ENCODE measurements at places on chromosomes 13 and 19.

- no peak for DNase-seq
These were observed 20.9 kb downstream of the TMED1 start for GRCh38 chr19:10815007-10815536.

- no peak for DNase-seq
These were observed 515.0 kb upstream of the KLHL1 start for GRCh38 chr13:70623239-70623638.

DNA sequence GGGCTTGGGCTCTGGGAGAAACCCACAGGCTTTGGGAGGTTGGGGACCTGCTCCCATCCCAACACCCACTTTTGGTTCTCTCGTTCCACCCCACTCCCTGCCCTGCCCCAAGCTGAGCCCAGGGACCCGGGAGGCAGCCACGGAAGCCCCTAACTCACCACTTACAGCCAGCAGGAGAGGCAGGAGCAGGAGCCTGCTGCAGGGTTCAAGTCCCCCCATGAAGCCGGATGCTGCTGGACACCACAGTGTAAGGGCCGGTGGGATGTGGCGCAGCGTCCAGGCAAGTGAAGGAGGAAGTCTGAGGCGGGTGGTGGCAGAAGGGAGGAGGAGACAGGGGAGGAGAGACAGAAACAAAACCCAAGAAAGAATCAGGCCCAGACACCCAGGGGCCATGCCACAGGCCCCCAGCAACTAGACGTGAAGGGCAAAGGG lies at the start of gene TYROBP:
TSS of gene TYROBP (minus strand) at position 286 of the 432 bp plus-strand sequence. CDS start at position 219, 67 bp downstream.
- no peak for DNase-seq

GRCh38 chr19:16585808-16586476 lies 13.7 kb upstream of the SLC35E1 start:
- no peak for DNase-seq

GRCh38 chr19:8307965-8308866 lies at the start of gene CD320:
Gene CD320 (minus strand): TSS chr19:8308358. CDS start chr19:8308290, 68 bp downstream.
- DNase-seq, result peak; percentile 90

GRCh38 chr13:113836768-113837559 lies 26.9 kb downstream of the GAS6 start:
- DNase-seq, result no peak

DNA sequence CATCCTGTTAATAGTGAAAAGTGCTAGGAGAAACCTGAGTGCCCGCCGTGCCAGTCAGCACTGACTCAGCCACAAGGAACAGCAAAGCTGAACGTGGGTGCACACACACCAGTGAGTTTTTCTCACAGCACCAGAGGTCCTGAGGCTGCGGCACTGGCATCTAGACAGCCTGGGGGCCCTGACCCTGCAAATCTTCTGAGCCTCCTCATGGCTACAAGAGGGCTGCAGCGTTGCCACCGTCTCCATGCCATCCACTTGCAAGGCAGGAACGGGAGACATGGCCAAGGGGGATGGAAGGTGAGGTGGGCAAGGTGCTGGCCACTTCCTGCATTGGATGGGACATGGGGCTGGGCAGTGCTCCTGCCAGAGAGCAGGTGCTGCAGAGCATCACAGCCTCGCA lies 211.2 kb upstream of the SOX1 start:
- DNase-seq, result no peak

DNA sequence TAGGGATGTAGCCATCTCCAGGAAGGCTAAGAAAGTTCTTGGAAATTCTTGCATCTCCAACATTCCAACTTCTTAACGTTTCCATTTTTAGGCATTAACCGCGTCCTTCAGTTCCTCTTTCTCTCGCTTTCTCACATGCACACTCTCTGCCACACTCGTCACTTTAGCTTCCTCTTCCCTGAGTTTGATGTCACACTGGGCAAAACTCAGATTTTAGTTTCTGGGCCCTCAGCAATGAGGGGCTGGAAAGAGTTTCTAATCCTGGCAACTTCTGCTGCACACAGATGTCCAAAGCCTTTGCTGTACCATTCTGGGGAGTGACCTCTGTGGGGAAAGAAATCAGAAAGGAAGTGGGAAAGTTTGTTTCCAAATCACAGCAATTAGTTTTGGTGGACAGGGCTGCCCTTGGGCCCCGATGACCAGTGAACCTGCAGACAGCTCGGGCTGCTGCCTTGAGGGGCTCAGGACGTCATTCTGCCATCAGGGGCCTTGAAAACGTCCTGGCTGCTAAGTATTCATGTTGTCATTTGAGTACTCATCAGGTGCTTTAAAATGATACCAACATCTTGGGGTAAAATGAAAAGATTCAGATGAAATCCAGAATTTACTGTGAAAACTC lies 89.3 kb downstream of the KL start:
- DNase-seq, result no peak

DNA sequence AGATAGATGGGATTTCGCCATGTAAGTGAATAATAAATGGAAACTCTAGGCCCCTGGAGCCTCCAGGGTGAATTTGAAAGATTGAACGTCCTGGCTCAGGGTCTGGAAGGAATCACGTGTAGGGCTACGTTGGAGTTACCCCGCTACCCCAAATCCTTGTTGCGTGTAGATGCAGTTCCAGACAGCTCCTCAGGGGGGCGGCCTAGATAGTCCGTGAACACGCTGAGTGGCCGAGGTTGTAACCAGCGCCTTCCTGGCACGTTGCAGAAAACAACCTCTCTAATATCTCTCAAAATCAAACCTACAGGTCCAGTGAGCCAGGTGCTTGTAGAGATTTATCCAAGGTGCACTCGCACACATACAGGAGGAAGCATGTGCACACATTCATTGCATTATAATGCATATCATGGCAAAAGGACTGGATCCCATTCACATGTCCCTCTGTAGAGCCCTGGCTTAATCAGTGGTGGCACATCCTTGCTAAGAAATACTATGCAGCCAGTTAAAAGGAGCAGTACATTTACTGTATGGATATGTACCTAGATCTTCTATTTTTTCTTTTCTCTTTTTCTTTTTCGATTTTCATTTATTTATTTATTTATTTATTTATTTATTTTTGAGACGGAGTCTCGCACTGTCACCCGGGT lies 2.5 kb upstream of the KEAP1 start:
- peak; percentile 62 for DNase-seq

GRCh38 chr13:91594061-91594460 lies 195.6 kb downstream of the GPC5 start:
- no peak for DNase-seq

- no peak for DNase-seq
These were observed 609 bp upstream of the ZSCAN18 start for GRCh38 chr19:58098682-58098998.

DNA sequence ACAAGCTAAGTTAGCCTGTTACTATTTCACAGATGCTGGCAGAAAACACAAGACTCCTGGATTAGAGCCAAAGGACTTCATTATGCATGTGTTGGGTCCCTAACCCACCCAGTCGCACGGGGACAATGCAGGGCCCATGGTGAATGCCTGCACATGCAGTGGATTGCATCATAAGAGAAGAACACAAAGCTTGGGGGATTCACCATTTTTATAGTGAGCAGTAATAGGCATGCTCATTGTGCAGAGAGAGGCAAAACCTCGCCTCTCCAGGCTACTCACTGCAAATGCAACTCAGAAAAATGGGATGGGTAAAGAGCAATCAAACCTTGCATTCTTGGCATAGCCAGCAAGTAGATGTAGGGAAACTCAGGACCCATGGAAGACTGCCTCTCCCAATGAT lies 115.8 kb downstream of the DIAPH3 start:
- no peak for DNase-seq

DNA sequence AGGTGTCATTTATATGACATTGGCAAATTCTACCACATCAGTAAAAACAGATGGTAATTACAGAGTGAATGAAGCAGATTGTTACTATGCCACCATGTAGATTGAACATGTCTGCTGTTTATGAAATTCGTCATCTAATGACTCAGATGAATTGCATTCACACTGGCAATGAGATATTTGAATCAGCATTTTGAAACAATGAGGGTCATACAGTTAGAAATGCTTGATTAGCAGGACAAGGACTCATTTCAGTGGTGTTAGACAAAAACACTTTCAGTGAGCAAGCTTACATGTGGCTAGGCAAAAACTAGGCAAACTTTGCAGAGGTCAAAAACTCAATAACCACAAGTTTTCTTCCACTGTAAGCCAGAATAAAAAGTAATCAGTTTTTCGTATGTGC lies 1165.0 kb downstream of the SLITRK1 start:
- DNase-seq, result no peak

DNA sequence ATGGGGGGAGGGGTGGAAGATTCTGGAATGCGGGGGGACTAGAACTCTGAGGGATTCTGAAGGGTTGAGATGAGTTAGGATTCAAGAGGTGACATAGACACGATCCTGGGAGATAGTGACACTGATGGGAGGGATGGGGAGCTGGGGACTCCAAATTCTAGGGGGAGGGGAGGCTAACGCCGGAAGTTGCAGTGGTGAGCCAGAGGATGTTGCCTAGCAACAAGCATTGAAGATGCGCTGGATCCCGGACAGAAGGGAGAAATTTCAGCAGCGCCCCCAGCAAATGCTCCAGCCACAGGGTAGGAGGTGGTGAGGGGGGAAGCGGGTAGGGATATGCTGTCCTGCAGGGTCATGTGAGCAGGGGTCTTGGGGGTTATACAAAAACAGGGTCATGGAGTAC lies 6.9 kb upstream of the LTBP4 start:
- DNase-seq, result no peak

- DNase-seq, result no peak
These were observed 7.8 kb upstream of the DZIP1 start for GRCh38 chr13:95652244-95652764.

GRCh38 chr19:11069561-11069960 lies 19.7 kb upstream of the LDLR start:
- DNase-seq, result no peak

- no peak for DNase-seq
These were observed 2.3 kb downstream of the IER2 start for GRCh38 chr19:13152356-13152973.

DNA sequence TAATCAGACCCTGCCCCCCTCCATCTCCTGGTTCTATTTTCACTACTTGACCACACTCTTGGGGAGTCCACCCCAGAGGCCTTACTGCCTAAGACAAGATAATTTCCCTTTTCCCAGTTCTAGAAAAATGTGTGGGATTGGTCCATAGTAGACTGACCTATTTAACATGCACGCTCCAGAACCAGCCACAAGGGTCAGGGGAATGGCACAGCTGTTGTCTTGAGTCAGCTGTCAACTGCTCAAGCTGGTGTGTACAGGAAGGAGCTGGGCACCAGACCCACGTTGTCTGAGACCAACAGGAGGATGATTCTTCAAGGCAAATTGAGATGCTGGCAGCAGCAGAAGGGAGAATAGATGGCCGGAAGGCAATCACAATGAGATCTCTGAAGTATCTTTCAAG lies 280.5 kb downstream of the UQCRFS1 start:
- no peak for DNase-seq

GRCh38 chr19:4081441-4082129 lies 14.9 kb upstream of the ZBTB7A start:
- peak; percentile 58 for DNase-seq

DNA sequence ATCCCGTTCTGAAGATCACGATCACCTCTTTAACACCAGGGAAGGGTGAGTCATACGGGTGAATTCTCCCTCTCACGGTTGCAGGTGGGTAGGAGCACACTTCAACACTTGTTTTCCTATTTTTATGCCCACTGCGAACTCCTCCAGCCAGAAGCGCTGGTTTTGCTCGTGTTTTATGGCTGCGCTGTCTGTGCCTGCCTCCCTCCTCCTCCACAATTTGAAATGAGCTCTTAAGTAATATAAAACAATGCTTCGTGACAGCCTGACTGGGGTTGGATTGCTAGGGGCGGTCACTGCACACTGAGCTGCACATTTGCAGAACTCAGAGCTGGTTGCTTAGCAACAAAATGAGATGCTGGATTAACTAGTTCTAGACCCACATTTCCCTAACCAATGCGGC lies 12.9 kb downstream of the CCDC70 start:
- no peak for DNase-seq

GRCh38 chr19:7292950-7293761 lies 1.1 kb downstream of the INSR start:
- DNase-seq, result no peak

GRCh38 chr13:109924376-109924775 lies 138.0 kb upstream of the IRS2 start:
- DNase-seq, result no peak

DNA sequence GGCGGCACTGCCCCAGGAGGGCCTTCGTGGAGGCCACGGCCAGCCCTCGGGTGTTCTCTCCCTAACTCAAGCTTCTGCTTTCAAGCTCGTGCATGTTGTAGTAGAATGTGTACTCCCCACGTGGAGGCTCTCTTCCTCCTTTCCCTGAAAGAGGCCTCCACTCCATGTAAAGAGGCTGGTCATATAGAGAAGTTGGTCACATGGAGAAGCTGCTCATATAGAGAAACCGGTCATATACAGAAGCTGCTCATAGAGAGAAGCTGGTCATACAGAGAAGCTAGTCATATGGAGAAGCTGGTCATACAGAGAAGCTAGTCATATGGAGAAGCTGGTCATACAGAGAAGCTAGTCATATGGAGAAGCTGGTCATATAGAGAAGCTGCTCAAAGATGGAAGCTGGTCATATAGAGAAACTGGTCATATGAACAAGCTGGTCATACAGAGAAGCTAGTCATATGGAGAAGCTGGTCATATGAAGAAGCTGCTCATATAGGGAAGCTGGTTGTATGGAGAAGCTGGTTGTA lies 152.5 kb downstream of the COL4A1 start:
- DNase-seq, result no peak

DNA sequence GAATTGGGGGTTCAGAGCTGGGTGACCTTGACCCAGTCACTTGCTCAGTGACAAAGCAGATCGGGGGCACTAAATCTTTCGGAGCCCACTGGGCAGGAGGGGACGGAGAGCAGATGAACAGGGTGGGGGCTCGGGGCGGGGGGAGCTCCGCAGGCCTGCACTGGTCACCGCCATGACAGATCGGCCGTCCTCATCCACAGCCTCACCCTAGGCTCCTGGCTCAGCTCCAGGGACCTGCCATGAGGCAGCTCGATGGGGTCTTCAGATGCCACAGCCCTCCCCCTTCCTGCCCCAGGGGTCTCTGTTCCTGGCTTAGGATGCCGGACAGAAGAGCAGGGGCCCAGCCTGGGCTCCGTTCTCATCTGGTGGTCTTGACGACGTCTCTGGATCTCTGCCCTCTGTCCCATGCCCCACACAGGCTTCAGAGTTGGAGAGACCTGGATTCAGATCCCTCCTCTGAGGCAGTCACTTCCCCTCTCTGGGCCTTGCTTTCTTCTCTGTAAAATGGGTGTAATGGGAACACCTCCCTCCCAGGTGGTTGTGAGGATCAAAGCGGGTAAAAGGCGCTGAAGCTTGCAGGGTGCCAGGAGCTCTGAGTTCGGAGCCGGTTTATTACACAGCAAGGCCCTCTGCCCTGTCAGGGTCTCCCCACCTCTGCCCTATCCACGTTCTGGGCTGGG lies 3.0 kb downstream of the KDM4B start:
- DNase-seq, result no peak
